HS-27A (cell line): ENCODE measurements at places on chromosomes 2 and 18.

- no peak for DNase-seq
Measured at GRCh38 chr2:106030287-106031268, 163.5 kb downstream of the UXS1 start.

GRCh38 chr2:26764078-26764887 lies at the start of gene SLC35F6:
TSS of gene SLC35F6 (plus strand) at chr2:26764284. CDS start at chr2:26764350, 66 bp downstream.
- DNase-seq = no peak

DNA sequence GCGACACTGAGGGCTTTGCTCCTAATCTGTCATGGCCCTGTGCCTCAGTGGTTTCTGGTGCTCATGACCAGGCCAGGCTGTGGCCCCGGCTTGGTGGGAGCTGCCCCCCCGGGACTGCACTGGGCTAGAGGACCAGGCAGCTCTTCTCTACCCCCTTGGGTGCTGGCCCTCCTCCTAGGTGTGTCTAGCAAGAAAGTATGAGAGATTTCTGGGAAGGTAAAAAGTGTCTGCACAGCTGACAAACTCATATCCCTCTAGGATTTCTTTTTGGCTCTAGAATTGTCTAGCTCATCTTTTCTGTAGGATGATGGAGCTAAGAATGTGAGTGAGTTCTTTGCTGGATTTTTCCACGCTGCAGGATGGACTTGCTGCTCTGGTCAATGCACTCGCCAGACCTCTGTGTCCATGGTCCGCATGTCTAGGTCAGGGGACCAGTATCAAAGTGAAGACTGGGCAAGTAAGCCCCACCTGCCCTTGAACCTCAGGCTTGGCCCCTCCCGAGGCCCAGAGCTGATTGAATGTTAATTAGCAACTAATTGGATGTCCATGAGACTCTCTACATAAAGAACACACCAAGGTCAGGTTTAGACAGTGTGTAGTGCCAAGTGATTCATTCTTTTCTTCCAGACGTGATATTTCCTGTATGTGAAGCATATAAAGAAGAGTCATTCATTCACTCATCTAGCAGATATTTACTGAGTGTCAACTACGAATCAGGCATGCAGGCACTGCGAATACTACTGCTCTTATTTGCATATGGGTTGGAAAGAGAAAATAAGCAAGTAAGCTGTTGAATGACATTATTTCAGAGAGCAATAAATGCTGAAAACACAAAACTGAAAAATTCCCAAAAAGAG lies 15.6 kb upstream of the PSD4 start:
- DNase-seq = no peak

DNA sequence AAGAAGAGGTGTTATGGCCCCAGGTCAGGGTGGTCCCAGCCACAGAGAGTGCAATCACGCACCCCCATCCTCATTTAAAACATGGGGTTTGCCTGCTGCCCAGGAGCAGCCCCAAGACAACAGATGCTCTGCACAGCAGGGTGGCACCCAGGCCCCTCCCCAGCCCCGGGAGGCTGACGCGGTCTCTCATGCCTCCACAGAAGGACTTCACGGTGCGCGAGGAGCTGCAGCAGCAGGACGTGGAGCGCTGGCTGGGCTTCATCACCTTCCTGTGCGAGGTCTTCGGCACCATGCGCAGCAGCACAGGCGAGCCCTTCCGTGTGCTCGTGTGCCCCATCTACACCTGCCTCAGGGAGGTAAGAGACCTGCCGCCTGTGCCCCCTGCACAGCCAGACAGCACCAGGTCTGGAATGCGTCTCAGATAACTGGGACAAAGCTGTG lies 133.7 kb downstream of the SMAD7 start:
- DNase-seq = no peak

- no peak for DNase-seq
Measured at GRCh38 chr2:199131136-199131655, 326.5 kb downstream of the SATB2 start.

DNA sequence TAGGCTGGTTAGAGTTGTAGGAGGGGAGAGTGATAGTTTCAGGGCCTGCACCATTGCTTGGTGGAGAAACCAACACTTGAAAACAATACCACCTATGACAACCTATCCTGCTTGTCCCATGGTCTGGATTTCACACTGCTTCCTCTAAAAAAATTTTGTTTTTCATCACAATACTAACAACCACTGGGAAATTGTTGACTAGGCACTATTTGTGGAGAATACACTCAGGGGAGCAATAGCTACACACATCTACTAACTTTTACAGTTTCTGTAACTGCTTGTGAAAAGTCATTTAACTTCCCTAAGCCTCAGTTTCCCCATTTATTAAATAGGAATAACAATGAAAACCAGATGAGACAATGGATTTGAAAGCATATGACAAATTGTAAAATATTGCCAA lies 4.1 kb upstream of the CRYGB start:
- DNase-seq = no peak

- no peak for DNase-seq
Measured at GRCh38 chr2:191696001-191696400, 18.1 kb downstream of the NABP1 start.

GRCh38 chr2:72979896-72980295 lies 62.6 kb downstream of the EMX1 start:
- DNase-seq = no peak

- peak; percentile 73 for DNase-seq
Measured at GRCh38 chr2:74893332-74893731, 59.4 kb downstream of the HK2 start.

- no peak for DNase-seq
Measured at GRCh38 chr2:239579524-239580198, 178.8 kb upstream of the HDAC4 start.

GRCh38 chr2:84700006-84700405 lies 180.9 kb downstream of the TRABD2A start:
- DNase-seq = no peak

DNA sequence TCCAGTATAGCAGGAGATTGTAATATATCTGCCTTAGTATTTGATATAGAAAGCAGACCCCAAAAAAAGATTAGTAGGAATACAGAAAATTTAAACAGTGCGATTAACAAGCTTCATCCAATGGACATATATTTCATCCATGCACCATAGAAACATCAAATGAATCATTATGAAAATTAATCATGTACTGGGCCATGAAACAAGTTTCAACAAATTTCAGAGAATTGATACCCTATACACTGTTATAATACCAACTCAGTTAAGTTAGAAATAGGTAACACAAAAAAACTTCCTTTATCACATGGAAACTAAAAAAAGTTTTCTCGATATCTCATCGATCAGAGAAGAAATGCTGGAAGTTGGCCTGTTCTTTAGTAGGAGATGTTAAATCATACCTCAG lies 192.1 kb upstream of the STON1 start:
- DNase-seq = no peak

DNA sequence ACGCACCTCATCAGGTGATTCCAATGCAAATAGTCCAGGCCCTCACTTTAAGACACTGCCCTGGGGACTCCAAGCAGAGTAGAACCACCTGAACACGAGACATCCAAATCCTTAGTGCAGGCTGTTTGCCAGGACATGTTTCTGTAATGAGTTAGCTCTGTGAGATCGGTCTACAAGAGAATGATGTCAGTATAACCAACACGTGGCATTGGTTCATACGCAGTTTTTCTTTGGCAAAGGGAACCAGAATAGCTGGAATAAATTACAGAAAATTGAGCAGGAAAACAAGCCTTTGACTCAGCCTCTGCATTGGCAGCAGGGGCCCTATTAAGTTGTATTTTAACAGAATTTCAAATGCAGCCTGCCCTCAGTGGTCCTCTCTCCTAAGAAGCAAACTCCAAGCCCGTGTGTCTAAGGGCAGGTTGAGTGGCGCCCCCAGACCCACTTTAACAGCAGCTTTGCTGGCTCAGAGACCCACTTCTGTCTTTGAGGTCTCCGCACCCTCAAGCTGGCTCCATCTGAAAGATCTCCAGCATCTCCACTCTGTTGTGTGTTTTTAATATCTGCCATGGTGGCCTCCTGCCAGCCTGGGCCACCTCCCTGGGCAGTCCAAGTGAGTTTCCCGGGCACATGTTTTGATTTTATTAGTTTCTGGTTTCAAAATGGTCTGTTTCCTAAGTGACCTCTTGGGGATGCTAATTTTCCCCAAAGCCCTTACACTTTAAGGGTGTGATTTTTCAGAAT lies 61.3 kb downstream of the ALPK2 start:
- DNase-seq = no peak

GRCh38 chr2:67215214-67216055 lies 181.7 kb upstream of the ETAA1 start:
- DNase-seq = no peak

GRCh38 chr2:232854082-232854481 lies 16.0 kb upstream of the SNORC start:
- peak; percentile 64 for DNase-seq

- no peak for DNase-seq
Measured at GRCh38 chr18:48129621-48130082, 199.2 kb upstream of the SMAD2 start.

GRCh38 chr18:23949863-23950262 lies 64.7 kb upstream of the TTC39C start:
- no peak for DNase-seq

DNA sequence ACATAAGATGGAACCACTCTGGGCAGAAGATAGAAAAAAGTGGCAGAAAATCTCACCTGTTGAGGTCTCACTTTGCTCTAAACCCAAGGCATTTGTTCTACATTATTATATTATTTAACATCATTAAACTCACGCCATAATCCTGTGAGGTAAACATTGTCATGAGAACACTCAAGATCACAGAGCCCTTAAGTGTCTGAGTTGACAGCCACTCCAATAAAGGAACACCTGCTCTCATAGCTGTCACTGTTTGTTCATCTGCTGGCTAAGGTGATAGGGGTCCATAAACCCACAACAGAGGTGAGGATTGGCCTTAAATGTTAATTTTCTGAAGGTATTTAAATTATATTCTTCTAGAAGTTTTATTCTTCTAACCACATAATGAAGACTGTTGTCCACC lies 439.7 kb downstream of the RIT2 start:
- no peak for DNase-seq

DNA sequence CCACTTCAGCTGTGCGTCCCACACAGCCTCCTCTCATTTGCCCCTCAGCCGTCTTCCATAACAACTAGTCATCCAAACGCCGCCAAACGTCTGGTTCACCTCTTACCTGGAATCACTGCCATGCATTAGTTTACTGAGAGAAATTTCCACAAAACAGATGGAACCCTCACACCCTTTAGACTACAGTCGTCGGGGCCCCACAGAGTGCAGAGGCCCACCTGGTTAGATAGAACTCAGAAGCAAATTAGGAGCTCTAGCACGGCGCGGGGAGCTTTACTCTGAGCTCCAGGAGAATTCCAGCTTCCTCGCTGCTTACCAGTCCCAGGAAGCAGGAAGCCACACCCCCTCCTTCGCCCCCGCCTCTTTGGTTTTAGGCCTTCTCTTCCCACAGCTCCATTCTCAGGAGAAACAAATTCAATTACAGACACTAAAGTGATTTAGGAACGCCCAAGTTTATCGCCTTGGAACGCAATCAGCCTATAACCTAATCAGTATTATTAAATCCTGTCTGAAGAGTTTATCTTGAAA lies 9.4 kb downstream of the RNU2-63P start:
- no peak for DNase-seq

DNA sequence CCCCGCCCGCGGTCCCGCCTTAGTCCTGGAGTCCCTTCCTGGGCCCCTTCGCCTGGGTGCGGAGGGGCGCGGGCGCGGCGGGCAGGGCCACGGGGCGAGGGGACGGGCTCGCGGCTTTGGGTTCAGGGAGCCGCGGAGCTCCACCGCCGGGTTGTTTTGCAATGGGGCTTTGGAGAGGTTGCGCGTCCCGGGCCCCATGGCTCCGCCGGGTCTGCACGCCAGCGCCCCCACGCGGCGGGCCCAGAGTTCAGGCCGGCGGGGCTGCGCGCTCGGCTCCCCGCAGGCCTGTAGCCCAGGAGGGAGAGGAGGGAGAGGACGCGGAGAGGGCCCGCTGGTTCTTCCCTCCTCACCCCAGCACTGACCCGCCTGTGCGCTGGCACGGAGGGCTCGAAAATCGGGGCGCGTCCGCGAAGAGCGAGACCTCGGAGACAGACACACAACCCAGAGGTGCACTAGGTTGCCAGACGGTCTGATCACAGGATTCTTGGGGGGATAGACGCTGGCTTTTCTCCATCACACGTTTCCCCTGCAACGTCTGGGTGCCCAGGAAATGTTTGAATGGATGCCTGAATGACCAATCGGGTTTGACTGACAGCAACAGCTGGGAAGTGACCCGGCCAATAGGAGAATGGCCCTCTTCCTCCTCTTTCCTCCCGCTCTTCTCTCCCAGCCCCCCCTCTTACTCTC lies 4.9 kb upstream of the SIX2 start:
- DNase-seq = peak; percentile 90

- DNase-seq = no peak
Measured at GRCh38 chr18:13369756-13370510, 151.4 kb downstream of the LDLRAD4 start.

DNA sequence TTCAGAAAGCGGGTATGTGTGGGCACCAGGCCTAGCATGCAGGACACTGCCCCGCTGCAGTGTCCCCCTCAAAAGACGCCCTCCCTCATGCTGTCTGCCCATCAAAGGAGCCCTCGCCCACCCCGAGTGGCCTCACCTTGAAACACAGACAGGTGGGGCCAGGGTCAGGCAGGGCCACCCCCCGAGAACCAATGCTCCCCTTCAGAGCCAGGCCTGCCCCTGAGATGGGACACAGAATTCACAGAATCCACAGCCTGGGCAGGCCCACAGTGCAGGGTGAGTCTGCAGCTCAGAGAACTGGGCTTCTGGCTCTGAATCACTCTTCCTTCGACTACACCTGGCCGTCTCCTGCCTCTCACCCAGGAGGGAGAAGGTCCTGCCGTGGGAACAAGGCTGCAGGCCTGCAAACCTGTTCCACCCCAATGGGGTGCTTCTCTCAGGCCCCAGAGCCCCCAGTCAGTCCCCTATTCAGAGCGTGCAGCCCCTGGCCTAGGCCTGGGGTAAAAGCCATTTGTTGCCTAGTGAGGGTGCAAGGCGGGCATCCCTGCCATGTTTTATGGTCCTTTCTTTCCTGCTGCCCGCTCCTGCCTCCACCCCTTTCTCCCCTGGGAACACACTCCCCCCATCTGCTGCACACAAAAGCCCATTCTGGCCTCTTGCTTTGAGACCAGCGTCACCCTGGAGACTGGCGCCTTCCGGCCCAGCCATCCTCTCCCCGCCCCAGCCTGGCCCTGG lies 11.3 kb upstream of the ARHGEF4 start:
- no peak for DNase-seq

GRCh38 chr2:32962690-32963089 lies 15.9 kb downstream of the LTBP1 start:
- DNase-seq = no peak

GRCh38 chr2:170362313-170362870 lies 184.4 kb downstream of the MYO3B start:
- DNase-seq = no peak

DNA sequence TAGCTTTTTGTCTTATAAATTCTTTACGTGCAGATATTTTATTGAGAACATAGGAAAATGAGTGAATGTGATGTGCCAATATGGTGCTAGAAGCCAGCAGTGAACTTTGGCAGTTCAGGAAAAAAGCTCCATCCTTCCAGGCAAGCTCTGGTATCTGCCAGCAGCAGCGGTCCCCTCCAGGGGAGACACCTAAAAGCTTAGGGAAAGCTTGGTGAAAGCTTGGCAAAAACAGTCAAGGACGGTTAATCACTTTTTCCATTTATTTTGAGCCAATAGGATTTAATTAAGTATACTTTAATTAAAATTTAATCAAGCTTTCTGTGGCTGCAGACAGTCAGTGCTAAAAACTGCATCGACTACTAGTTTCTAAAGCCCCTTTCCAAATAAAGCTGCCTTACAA lies 60.4 kb downstream of the PID1 start:
- DNase-seq = no peak

- no peak for DNase-seq
Measured at GRCh38 chr2:151085181-151085611, 176.5 kb downstream of the RBM43 start.
